Occipital lobe (tissue), 3 donors: ENCODE measurements at places on chromosomes 16 and 17. TPM values are rescaled to one million over a fixed set of nuclear protein-coding genes. Genes with fewer than 3 reads are reported as not detected.

GRCh38 chr16:86199871-86200695 is 301.1 kb downstream of the IRF8 start:
- DNase-seq = no peak

The CDRT4 gene
- total RNA-seq = 10.0 TPM

GRCh38 chr16:11341371-11341770 is 3.9 kb upstream of the RMI2 start:
- no peak for DNase-seq

- no peak for DNase-seq
Measured at GRCh38 chr17:5870231-5870953, 199.8 kb upstream of the WSCD1 start.

GRCh38 chr17:229709-230394 is 48.4 kb upstream of the DOC2B start:
- DNase-seq = no peak

The GRIN2A gene
- 10.9 TPM for total RNA-seq

DNA sequence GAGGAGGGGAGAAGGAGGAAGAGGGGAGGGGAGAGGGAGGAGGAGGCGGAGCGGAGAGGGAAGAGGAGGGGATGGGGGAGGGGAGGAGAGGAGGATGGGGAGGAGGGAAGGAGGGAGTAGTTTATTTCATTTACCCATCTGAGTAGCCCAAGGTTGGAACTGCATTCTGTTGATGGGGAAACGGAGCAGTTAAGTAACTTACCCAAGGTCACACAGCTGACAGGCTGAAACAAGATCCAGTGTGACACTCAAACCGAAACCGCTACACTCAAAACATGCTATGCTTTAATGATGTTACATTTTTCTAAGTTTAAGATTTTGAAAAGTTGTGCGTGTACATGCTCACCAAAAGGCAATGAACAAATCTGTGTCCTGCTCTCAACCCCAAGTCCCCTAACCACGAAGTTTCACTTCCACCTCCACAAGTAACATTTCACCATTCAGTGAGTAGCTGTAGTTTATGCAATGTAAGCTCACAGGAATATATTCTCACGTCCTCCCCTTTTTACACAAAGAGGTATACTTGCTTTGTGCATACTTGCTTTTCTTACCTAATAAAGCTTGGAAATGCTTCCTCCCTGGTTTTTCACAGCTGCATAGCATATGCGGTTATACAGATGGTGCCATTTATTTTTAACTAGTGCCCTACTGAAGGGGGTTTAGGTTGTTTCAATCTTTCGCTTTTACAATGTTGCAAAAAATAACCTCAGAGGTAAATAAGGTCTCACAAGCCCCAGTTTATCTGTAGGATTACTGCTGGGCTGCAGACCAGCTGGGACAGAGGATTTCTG is 275.3 kb downstream of the PARN start:
- no peak for DNase-seq

GRCh38 chr16:8795818-8796217 is 1.6 kb downstream of the TMEM186 start:
- no peak for DNase-seq

- no peak for DNase-seq
Measured at GRCh38 chr17:1789936-1790335, 28.1 kb downstream of the SERPINF1 start.

The BCL6B gene
- total RNA-seq = 1.4 TPM

GRCh38 chr16:50067290-50067853 is 1.6 kb downstream of the HEATR3 start:
- DNase-seq = no peak

The CCDC102A gene
- 1.7 TPM for total RNA-seq

The SPN gene
- total RNA-seq = 0.16 TPM

GRCh38 chr16:17362946-17363345 is 107.8 kb downstream of the XYLT1 start:
- no peak for DNase-seq

DNA sequence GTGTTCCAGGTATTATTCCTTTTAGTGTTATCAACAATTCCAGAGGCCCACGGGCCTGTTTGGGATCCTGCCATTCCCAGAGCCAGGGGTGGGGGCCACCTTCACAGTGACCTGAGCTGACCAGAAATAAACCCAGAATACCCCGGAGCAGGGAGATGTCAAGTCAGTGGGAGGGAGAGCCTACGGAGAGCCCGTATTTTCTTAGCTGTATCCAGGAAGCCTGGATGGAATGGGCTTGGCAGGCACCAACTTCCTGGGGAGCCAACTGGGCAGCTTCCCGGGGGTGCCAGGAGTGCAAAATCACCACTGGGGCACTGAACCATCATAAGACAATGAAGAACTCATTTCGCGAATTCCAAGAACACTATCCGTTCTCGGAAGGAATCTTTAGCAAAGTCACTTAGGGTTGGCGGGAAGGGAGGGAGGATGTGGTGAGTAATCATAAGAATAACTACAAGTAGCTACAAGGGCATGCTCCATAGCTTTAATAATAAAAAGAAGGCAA is 13.2 kb upstream of the MRTFB start:
- DNase-seq = peak; percentile 8
